ENCODE measurements at places on chromosomes 12 and 14.

GRCh38 chr14:25222256-25222655, 172.3 kb upstream of the STXBP6 start:
- DNase-seq, result no peak

DNA sequence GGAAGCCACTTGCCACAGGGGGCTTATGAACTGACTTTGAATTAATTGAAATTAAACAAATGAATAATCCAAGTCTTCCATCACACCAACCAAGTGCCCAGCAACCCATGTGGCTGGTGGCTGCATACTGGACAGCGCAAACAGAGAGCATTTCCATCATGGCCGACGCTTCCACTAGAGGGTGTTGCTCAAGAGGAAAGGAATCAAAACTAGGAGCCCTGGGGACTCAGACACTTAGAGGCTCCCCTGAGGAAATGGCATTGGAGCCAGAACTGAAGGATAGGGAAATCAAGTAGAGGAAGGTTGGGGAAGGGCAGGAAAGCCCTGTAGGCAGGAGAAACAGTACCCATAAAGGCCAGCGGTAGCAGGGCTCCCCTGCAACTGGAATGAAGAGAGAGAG, 50.6 kb upstream of the NUAK1 start:
- DNase-seq, result no peak

DNA sequence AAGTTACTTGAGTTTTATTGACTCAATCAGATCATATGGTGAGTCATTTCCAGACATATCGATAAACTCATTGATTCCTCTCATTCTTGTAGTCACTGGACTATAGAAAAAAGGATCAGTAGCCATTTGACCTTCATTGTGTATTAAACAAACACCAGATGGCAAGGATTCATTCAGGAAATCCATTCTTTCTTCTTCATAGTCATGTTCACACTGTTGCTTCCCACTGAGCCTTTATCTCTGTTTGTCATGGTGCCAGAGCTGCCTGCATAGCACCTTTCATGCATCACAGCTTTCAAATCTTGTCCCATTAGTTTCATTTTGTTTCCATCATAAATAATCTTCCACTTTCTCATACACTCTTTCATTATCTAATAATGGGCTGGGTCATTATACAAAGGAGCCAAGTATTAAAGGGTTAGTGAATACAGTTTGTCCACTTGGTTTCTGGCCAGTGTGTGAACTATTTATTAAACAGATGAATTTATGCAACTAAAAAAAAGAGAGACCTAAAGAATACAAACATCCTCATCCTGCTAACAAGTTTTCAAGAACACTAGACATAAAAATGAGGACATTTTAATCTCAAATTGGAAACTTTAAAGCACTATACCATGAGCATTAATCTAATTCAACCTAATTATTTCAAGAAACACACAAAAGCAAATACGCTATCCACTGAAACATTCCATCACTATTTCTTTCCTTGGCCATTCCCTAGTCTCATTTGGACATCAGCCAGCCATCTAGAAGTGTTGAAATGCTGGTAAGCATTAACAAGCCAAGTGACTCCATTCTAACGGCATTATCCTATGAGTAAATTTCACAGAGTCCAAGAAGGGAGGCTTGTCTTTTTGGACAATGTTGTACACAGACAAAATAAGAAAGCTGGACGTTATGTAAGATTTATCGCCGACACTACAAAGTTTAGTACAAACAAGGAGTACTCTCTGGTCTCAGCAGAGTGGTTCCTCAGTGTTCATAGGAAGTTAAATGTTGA, 476.5 kb downstream of the FOXG1 start:
- DNase-seq, result peak; percentile 15

DNA sequence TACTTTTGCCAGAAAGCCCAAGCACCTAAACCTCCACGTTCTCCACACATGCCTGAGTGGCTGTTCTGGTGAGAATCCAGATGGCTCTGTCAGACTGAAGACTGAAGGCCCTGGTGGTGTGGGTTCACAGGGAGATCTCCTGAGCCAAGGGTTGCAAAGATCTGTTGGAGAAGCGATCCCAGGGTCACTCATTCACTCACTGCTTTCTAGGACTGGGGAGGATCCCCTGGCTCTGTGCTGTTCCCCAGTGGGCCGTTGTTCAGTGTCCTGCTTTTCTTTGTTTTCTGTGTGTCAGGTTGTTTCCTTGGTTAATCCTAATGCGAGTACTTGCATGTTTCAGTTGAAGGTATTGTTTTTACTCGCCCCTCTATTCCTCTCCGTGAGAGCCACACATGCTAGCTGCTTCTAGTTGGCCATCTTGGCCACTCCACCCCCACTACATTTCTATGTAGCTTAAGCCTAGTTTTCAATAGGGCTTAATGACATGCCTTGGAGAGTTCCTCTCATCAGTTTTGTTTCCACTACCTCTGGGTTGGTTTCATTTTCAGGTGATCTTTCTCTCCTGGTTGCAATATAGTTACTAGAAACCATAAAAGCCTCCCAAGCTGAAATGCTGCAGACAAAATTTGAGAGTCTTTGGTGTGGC, 144.5 kb upstream of the SLC38A2 start:
- no peak for DNase-seq

DNA sequence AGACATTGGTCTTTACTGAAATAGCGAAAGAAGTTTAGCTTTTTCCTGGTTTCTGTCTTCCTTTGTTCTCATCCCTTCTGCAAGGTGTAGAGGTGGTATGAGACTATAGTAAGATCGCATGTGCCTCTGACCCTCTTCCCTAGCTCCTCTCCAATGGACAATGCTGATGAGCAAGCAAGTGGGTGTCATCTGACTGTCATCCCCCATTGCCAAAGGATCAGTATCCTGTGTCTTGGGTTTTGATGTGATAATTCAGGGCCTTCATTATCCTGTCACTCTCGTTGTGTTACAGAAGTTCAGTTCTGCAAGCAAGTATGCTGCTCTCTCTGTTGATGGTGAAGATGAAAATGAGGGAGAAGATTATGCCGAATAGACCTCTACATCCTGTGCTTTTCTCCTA, 10.0 kb upstream of the TNS2 start:
- no peak for DNase-seq

DNA sequence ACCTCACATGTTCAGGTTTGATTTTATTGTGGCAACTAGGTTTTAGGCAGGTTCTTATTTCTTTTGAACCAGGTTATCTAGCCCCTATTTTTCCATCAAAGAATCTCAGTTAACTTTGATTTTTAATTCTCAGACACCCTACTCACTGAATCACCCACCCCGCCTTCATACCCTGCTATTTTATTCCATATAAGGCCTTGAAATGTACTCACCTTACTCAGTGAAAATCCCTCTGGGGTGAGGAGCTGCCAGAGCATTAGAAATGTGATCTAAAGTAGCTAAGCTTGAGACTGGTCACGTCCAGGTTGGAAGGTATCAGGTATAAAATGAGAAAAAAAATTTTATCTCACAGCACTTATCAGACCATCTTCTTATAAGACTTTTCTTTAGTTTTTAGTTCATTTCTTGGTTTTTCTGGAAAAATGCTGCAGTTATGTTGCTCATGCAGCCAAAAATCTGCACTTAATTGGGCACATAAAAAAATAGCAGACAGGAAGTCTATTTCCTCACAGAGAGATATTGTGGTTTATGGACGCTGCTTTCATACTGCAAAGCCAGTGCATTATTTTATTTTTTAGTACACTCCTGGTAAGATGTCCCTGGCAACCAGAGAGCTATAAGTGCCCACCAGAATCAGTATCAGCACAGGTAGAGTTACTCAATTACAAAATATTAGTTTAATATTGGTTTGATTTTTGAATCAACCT, 101.5 kb upstream of the CCDC91 start:
- DNase-seq, result no peak

- peak; percentile 23 for DNase-seq
Observed at GRCh38 chr14:80356413-80356812, 145.1 kb upstream of the DIO2 start.

- DNase-seq, result no peak
Observed at GRCh38 chr12:17841496-17841895, 248.5 kb downstream of the RERGL start.

DNA sequence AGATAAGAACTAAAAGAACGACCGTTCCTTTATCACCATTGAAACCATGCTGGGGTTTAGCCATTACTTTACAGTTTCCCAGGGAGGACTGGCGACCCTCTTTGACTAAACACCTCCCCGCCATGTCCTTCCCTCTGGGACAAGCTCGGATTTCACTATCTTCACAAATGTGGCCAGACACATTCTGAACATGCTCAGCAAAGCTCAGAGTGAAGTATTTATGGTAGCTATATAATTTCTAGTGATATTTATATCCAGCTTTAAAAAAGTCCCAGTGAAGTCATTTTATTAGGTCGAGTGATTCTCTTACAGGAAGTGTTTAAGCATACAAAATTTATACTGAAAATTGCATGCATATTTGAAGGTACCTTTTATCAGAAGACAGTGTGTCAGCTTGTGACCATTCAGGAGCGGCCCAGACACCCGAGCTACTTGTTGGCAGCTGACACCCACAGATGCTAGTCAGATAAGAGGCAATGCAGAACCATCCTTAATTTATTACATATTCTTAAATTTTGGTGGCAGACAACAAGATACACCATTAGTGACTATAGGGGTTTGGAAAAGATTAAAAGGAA, 36.8 kb downstream of the NIN start:
- no peak for DNase-seq

- no peak for DNase-seq
Observed at GRCh38 chr12:107515446-107515958, 170.1 kb upstream of the PWP1 start.

DNA sequence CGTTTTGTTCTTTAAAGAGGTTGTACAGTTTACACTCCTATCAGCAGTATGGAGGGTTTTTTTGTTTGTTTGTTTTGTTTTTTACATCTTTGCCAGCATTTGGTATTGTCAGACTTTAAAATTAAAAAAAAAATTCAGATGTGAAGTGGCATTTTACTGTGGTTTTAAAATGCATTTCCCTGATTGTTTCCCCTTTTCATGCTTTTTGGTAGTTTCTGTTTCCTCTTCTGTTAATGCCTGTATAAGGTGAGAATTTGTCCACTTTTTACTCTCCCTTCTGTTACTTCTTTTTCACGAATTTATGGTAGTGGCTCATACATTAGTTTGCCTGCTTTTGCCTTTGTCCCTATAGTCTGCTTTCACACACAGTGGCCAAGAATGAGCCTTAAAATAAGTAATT, 36.6 kb downstream of the MNAT1 start:
- no peak for DNase-seq

- peak; percentile 41 for DNase-seq
Observed at GRCh38 chr12:122399592-122400373, 22.7 kb downstream of the CLIP1 start.

DNA sequence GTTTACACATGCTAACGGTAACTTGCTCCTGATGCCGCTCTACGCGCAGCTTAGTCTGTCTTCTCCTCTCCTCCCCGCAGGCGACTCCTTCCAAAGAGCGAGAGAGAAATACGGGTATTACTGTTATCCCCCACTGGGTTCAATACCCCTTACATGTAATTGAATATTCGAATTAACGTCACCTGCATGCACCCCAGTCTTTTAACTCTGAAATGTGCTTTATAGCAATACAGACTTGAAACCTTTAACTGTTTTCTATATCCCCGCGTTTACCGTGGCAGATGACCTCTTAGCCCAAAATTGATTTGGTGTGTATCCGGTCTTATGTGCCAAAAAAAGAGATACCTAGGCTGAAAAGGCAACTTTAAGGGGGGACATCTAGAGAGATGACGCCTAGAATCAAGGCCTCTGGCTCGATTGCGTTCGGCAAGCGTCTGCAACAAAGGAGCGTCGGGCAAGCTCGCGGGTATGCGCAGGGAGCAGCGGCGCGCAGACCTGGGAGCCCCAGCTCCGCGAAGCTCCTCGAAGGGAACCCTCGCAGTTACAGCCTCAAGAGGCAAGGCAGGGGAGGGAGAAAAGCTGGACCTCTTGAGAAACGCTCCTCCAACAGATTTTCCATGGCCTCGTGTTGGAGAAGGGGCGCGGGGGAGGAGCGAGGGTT, 6.8 kb upstream of the FOXG1 start:
- no peak for DNase-seq

- no peak for DNase-seq
Observed at GRCh38 chr14:64369201-64369600, 19.0 kb upstream of the MTHFD1 start.

GRCh38 chr12:5523396-5524115, 91.6 kb downstream of the NTF3 start:
- no peak for DNase-seq

GRCh38 chr12:66140731-66141130, 10.2 kb upstream of the LLPH start:
- DNase-seq, result no peak

DNA sequence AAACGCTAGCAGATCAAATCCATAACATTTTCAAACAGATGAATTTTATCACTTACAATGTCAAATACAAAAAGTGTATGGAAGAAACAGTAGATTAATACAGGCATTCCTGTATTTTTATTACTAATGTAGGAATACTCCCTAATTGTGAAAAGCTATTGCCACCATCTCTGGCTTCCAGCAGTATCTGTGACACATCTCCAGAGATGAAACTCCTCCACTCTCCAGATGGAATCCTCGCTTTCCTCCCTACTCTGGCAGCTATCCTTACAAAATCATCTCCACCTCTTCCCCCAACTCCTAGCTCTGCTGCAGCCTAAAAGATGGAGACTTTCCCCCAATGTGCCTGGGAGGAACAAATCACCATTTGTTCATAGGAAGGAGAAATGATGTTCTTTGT, 211.4 kb downstream of the SSPN start:
- no peak for DNase-seq

DNA sequence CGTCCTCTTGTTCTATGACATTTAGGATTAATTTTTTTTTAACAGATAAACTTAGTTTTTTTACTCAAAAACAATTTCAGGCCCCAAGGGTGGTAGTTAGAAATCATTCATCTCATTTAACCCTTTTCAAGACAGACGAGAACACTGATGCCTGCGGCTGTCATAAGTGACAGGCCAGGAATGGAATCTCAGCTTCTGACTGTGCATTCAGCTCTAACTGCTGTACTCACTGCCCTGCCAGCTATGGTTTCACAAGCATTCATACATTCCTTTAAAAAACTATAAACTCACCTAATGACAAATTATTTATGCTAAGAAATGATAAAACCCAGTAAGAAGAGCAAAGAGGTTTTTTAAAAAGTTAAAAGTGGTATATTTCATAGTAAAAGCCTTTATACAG, 8.8 kb downstream of the DENND5B start:
- no peak for DNase-seq

DNA sequence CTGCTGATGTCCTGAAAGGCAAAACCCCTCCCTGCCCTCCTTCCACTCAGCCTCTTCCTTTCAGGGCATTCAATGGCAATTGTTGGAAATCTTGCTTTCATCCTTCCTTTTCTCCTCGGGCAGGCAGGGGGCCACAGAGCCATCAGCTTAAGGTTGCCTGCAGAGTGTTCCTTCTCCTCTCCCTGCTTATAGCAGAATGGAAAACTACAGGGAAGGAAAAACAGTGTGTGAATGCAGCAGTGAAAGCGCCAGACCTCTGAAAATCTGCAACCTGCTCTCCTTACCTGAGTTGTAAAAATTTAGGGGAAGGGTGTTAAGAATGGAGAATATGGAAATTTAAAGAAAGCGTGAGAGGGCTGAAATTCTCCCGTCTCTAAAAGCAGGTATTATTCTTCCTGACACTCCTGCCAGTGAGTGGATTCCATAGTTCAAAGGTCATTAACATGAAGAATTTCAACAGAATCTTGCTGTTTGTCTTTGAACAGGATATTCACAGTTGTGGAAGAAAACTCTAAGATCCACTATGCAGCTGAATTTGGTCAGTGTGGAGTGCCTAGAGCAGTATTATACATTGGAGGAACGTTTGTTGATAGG, 348.8 kb downstream of the KCNH5 start:
- DNase-seq, result no peak

- DNase-seq, result peak; percentile 92
Observed at GRCh38 chr14:96231526-96232130, 24.4 kb upstream of the BDKRB1 start.
